ENCODE measurements at places on chromosomes 7 and 10.

GRCh38 chr7:131019351-131019750, 285.3 kb upstream of the KLF14 start:
- no peak for DNase-seq

DNA sequence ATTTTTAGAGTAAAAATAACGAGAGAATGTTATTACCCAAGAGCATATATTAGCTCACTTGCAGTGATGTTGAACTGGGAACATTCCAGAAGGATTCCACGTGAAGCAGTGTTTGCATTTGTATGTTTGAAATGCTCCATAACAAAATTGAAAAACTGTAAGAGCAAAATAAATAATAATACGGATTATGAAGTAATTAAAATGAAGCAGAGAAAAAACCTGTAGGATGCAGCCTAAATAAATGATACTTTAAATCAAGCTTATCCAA, 203.3 kb downstream of the BAMBI start:
- DNase-seq: no peak

DNA sequence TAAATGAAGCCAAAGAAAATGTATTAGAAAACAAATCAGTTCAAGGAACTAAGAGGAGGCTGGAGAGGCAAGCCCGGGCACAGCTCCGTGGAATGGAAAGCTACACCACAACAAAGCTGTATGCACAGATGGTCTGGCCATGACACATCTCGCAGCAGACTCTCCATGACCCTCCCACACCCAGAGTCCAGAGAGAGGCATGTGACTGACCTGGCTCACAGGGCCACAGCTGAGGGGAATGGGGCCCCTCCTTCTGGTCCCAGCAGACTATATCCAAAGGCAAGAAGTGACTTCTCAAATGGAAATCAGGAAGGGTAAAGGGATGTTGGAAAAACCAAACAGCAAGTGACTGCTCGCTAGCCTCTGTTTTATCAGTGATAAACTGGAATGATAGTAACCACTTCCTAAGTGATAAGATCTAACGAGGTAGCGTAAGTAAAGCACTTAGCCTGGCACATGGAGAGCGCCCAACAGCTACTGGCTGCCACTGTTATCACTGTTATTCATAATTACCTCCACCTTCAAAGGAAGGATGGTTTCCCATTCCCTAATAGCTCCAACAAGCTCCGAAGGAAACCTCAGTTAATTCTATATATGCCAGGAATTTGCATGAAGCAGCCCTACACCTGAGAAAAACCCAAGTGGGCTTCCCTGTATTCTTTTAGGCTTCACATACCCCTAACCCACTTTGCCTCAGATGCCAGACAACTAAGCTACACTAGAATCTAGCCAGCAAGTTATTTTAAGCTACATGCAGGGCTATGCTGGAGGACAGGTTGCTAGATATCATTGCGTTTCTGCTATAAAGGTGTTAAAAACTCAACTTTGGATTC, 8.4 kb downstream of the OSBPL3 start:
- no peak for DNase-seq

GRCh38 chr7:81638198-81638597, 131.6 kb downstream of the HGF start:
- DNase-seq: no peak

DNA sequence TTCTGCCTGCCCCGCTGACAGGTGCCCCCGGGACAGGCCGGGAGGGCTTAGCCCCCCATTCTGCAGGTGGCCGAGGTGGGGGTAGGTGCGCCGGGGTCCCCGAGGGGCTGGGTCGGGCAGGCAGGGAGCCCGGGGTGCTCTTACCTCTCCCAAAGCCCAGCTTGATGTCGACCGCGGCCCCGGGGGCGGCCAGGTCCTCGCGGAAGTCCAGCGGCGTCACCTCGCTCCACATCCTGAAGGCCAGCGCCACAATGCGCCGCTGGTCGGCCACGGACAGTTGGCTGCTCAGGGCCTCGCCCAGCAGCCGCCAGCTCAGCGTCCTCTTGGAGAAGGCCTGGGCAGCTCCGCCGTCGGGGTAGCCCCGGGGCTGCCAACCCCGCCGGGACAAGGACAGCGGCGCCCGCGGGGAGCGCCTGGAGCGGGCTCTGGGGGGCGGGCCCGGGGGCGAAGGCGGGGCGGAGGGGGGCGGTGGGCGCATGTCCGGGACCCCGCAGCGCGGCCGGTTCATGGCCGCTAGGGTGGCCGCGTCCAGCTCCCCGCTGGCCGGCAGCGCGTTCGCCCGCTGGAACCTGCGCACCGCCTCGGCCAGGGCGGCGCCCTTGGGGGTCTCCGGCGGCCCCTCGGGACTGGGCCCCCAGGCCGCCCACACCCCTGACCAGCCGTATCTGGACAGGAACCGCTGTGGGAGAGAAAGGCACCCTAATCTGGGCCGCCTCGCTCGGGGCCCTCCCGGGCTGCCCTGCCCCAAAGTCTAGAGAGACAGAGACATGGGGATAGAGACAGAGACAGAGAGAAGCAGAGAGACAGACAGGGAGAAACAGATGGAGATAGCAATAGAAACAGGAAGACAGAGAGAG, 1.7 kb downstream of the MMP21 start:
- DNase-seq: no peak
